ENCODE measurements at places on chromosomes 2 and 18. TPM values are rescaled to one million over a fixed set of nuclear protein-coding genes. Genes with fewer than 3 reads are reported as not detected.

Gene LYG1
- not detected for total RNA-seq

GRCh38 chr2:37767959-37768925, 96.8 kb upstream of the CDC42EP3 start:
- no peak for DNase-seq

DNA sequence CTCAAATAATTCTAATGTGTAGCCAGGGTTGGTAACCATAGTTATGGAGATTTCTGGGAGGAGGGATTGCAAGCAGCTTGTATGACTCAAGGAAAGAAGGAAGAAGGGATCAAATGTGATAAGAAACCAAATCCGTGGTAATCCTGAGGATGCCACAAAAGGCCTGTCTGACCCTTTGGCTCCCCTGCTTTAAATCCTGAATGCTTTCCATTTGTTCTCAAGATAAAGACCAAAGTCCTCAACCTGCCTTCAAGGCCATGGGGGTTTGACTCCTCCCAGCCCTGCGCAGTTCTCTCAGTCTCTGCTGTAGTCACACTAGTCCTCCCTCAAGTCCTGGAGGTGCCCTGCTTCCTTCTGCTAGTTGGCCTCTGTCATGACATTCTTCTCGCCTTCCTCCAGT, 74.0 kb downstream of the SUMO1 start:
- DNase-seq, result no peak

GRCh38 chr18:69261406-69261805, 139.3 kb upstream of the DOK6 start:
- DNase-seq, result no peak

DNA sequence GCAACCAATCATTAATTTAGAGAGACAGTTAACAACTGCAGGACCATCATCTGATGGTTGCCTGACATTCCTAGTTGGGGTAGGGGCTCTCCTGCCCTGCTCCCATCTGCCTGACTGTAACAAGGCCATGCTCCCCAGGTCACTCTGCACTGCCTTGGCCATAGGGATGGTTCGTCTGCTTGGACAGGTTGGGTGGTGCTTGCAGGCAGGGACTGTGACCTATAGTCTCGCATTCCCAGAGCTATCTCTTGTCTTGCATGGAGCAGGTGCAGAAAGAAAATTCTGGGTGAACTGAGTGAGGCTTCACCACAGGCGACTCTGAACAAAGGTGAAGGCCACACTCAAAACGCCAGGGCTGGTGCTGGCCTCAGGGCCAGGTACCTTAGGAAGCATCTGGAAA, 64.7 kb downstream of the EMILIN2 start:
- no peak for DNase-seq

GRCh38 chr2:204251998-204252376, 293.3 kb upstream of the PARD3B start:
- no peak for DNase-seq

Measured in esophagus muscularis mucosa (tissue), 4 donors.